ENCODE measurements at places on chromosomes 11 and 22.

DNA sequence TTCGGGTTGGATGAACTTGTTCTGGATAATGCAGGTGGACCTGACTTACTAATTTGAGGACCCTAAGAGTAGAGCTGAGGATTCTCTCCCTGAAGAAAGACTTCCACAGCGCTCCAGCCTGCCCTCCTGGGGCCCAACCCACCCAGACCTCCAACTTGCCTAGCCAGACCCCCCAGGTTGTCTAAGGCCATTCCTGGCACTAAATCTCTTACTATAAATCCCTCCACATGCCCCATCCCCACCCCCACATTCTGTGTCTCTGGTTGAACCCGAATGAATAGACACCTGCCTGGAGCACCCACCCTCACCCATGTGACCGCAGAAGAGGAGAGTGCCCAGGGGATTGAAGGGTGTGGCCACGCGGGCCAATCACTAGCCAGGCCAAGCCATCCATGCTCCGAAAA lies 1480.0 kb downstream of the TBC1D22A start:
- no peak for DNase-seq

GRCh38 chr11:107999759-108000455 lies 8.8 kb upstream of the CUL5 start:
- DNase-seq = no peak

DNA sequence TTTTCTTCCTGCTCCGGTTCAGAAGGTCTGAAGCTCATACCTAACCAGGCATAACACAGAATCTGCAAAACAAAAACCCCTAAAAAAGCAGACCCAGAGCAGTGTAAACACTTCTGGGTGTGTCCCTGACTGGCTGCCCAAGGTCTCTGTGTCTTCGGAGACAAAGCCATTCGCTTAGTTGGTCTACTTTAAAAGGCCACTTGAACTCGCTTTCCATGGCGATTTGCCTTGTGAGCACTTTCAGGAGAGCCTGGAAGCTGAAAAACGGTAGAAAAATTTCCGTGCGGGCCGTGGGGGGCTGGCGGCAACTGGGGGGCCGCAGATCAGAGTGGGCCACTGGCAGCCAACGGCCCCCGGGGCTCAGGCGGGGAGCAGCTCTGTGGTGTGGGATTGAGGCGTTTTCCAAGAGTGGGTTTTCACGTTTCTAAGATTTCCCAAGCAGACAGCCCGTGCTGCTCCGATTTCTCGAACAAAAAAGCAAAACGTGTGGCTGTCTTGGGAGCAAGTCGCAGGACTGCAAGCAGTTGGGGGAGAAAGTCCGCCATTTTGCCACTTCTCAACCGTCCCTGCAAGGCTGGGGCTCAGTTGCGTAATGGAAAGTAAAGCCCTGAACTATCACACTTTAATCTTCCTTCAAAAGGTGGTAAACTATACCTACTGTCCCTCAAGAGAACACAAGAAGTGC lies 661 bp upstream of the MALAT1 start:
- DNase-seq = no peak

GRCh38 chr11:48050304-48050703 lies 69.9 kb downstream of the PTPRJ start:
- DNase-seq = no peak

GRCh38 chr11:86447763-86448480 lies 73.2 kb downstream of the CCDC81 start:
- no peak for DNase-seq

DNA sequence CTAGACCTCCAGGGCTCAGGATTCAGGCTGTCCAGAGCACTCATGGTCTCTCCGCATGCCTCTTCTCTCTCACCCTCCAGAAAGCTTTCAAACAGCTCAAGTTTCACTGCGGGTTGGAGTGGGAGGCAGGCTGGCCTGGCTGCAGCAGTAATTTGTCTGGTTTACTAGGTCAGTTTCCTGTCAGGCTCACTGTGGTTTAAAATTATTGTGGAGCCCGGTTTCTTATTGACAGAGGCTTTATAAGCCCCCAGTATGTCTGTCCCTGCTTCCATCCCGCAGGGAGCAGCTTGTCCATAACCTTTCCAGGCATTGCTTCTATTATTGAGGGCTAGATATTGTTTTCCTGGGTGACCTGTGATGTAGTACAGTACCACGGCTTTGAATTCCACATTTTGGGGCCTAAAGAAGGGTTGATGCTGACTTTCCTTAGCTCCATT lies 235.3 kb upstream of the SORL1-AS1 start:
- no peak for DNase-seq

DNA sequence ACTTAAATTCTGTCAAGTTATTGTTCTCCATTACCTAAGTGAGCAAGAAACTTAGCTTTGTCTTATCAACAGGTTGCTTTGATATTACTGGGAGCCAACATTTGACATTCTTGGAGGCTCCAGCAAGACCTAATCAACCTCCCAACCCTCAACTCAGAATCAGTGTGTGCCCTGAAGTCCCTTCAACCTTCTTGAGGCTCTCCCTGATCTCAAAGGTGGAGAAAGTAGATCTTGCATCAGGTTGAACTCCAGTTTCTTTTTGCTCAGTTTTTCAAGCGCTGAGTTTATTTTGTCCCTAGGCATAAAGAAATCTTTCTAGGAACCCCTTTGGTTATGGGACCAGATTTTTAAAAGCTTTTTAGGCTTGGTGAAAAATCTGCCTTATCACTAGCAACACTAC lies 1.4 kb downstream of the FAM111A start:
- no peak for DNase-seq

DNA sequence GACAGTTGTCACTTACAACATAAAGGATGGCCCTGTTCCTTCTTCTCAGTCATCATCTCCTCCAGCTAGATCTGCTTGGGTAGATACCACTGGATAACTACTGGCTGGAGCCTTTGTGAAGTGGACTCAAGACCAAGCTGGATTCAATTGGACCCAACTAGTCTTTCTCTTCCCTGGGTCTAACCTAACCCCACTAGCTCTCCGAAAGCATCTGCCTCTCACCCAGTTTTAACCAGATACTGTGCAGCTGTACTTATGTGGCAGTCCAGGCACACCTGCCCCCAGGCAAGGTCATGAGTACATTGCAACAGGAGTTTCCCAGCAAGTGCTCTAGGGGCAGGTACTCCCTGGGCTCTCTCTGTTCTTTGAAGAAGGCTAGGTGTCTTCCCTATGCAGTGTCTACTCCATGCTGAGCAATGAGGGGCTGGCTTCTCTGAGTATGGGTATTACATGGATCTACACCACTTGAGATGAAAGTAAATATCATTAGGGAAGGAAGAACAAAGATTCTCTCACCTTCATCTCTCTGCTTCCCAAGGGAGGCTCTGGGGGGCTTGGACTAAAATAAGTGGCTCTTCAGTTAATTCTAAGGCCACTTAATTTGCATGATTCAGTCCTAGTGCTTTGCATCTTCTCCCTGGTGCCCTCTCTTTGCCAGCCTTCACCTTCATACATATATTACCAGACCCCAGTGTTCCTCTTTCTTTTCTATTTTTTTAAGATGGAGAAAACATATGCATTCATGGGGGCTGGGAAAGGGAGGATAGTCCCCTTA lies 236.1 kb downstream of the NXPE2 start:
- no peak for DNase-seq

GRCh38 chr11:6991227-6991626 lies 28.9 kb downstream of the ZNF214 start:
- no peak for DNase-seq

GRCh38 chr11:32962016-32962415 lies 53.7 kb upstream of the DEPDC7 start:
- DNase-seq = no peak

DNA sequence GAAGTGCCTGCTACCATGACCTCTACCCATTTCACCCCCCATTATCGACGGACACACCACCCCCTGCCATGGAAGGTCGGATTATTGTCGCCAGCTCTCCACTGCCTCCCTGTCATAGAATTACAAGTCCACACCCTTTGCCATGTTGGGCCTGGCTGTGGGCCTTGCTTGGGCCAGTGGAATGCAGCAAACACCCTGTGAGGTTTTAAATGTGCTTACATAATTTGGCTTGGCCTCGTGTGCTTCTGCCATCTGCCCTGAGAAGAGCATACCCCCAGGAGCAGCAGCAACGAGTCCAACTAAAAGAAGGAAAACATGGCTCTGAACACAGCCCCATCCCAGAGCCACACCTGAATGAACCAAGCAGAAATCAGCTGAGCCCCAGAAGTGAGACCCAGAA lies 94.1 kb upstream of the PRDM11 start:
- DNase-seq = no peak

- no peak for DNase-seq
Measured at GRCh38 chr11:122276221-122276620, 160.2 kb upstream of the BLID start.

DNA sequence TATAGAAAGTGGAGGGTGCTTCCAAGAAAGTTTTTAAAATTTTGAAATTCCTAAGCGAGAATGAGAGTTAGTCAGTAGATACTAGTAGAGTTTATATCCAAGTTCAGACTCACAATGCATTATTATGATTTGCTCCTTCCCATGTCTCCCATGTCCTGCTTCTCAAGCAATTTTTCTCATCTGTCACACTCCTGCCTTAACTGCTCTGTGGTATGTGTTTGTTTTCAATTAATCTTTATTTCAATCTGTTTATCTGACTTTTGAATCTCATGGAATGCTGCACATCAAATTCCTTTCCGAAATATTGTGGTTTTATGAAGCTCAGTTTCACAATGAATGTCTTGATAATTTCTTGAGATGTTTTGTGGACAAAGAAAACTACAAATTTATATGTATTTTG lies 18.1 kb downstream of the THY1 start:
- no peak for DNase-seq

GRCh38 chr11:75477614-75477935 lies 44.6 kb upstream of the KLHL35 start:
- peak; percentile 21 for DNase-seq

- no peak for DNase-seq
Measured at GRCh38 chr11:44555031-44555800, 10.2 kb upstream of the CD82 start.

GRCh38 chr11:83682611-83682973 lies 396.4 kb upstream of the CCDC90B start:
- DNase-seq = no peak

DNA sequence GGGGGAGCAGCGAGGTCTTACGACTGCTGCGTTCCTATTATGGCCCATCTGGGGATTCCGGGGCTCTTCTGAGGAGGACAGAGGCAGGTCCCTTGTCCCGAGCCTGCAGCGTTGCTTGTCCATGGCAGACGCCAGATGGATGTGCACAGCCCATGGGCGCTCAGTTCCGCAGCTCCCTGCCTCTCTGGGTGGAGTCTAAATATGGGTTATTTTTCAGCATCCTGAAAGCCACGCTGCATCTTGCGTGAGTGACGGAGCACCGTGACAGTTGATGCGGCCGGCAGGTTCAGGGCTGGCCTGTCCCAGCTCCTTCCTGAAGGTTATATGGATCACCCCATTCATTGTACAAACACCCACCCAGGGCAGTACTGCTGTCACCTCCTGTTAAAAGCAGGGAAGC lies 1169.4 kb downstream of the BRD1 start:
- no peak for DNase-seq

DNA sequence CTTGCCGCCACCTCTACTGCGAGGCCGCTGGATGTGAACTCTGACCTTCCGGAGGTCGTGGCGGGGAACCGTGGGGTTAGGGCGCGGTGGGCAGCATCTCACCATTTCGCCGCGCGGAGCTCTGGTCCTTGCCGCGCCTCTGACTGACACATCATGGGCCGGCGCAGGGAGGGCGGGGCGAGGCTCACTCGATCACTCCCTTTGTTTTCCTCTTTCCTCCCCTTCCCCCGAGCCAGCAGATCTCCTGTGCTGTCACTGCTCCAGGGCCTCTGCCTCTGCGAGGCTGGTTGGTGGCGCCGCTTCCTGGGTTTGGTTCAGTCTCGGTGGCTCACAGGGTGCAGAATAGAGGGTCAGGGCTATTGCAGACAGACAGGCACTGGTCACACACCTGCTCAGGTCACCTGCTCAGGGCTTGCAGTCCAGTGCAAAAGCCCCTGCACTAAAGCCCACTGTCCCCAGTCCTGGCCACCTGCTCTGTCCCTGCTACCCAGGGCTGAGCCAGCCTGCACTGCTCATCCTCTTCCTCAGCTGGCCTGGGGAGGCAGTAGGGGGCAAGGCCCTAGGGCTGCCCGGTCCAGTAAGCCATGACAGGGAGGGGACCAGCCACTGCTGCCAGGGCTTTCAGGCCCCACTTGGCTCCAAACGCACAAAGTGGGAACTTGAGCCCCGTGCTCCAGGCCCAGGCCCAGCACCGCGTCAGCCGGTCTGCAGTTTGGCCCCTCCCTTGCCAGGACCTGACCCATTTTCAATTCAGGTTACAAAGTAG lies 36.2 kb downstream of the PISD start:
- DNase-seq = no peak

- peak; percentile 83 for DNase-seq
Measured at GRCh38 chr11:59615120-59615636, 396 bp downstream of the OSBP start.

- DNase-seq = no peak
Measured at GRCh38 chr22:42222140-42222539, 48.3 kb downstream of the TCF20 start.

GRCh38 chr11:94315664-94316063 lies 11.3 kb downstream of the IZUMO1R start:
- no peak for DNase-seq

GRCh38 chr11:104003491-104003890 lies 32.9 kb upstream of the DDI1 start:
- DNase-seq = no peak

- no peak for DNase-seq
Measured at GRCh38 chr11:8267831-8268529, 4.3 kb upstream of the LMO1 start.

DNA sequence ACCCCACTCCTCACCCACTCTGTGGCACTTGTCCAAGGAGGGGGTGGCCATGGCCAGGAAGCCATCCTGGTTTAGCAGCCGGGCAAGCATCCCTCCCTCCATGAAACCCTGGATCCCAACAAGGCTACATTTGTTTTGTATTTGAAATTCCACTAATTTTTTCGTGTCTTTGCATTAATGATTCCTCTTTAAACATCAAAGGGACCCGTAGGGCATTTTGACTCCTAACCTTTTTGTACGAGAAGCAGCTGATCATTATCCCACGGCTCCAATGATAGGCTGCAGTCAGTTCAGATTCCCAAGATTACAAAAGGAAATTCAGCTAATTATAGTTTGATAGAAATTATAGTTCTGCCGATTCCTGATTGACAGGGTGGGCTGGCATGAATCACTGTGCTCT lies 10.7 kb downstream of the MYEOV start:
- DNase-seq = no peak

DNA sequence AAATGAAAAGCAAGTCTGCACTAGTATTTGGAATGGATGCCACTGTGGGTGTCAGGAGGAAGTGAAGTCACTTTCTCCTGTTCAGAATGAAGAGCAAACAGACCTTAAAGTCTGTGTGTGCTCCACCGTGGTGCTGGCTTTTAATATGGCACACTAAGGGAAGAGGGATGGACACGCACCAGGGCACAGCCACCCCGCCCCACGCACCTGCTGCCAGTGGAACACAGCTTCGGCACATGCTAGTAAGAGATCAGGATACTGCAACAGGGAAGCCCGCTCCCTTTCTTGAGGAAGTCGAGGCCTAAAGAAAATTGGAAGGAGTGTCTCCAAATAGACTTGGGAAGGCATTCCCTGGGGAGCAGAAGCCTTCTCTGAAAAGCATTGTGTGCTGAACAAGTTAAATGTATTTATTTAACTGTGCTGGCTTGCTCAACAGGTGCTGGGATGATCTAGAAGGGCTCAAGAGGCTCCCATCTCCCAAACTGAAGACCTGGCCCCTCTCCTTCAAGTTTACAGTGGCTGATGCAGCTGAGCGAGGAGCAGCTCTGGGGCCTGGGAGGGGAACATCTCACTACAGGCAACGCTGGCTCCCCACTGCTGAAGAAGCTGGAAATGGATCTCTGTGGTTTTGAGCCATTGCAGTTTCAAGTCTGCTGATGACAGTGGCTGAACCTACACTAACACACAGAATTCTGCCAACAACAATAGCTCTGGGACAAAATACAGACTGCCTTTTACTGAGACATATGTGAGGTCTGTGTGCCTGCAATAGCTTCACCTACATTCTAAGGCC lies 504.6 kb upstream of the B3GAT1 start:
- DNase-seq = no peak

Measured in lower lobe of right lung (tissue), 2 donors.